ENCODE measurements at places on chromosomes 3 and 15. TPM values are rescaled to one million over a fixed set of nuclear protein-coding genes. Genes with fewer than 3 reads are reported as not detected.

The GOLGA8K gene
- total RNA-seq: 0.28 TPM

The UBE2Q2 gene
- total RNA-seq: 38.6 TPM

The AADAC gene
- 0.56 TPM for total RNA-seq

The UBE2E2 gene
- 26.6 TPM for total RNA-seq

The LRRC34 gene
- total RNA-seq: 2.2 TPM

The FBXO40 gene
- total RNA-seq: not detected

The ZBTB47 gene
- total RNA-seq: 16.2 TPM

The REC114 gene
- total RNA-seq: not detected

The UPK1B gene
- total RNA-seq: not detected

The ADGRG7 gene
- total RNA-seq: not detected
